ENCODE measurements at places on chromosomes 16 and 17. TPM values are rescaled to one million over a fixed set of nuclear protein-coding genes. Genes with fewer than 3 reads are reported as not detected.

DNA sequence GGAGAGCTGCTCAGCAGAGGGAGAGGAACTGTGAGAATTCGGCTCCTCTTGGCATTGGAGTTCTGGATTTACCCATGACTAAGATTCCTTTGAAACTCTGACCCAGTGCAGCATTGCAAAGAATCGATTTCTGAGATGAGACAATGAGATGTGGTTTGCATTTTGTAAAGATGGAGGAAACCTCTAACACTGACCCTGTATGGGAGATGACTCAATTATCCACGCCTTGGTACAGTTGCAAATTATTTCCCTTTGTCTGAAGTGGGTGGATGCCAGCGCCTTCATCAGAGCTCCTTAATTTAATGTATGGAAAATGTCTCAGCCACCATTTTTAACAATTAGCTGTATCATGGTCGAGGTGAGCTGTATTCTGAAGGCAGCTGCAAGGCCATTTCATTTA is 53.4 kb downstream of the NUP93 start:
- no peak for DNase-seq

GRCh38 chr17:4597975-4598374 is 13.6 kb downstream of the SMTNL2 start:
- DNase-seq, result no peak

DNA sequence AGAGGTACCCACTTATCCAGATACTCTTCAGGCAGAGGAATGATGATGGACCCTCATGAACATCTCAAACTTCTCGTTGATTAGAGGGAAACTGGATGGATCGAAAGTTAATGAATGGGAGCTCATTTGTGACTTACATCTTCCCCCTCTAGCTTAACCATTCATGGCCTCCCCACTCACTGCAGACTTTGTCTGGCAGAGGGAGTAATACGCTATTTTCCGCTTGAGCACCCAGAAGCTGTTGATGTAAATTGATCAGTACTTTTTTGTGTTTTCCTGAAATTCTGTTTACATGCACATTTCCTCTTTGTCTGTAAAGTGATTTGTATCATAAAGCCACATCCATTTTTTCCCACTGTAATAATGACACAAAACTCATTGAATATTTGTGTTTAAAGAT is 239.1 kb upstream of the RBFOX1 start:
- no peak for DNase-seq

DNA sequence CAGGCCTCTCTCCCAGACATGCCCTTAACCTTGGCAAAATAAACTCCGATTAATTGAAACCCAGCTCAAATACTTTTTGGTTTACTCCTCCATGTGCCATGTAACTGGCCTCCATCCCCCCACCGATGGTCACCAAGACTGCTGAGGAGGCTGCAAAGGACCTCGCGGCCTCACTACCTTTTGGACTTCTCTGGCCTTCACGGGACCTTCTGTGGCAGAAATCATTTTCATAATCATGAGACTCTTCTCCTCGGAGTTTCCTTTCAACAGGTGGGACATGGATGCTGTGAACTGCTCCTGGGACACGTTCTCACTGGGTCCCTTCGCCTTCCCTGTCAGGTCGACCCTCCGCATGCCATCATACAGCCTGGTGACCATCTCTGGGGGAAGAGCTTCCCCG is 9.0 kb downstream of the MEAK7 start:
- no peak for DNase-seq

- DNase-seq, result no peak
These were observed 920 bp upstream of the ZCCHC14 start for GRCh38 chr16:87493608-87494280.

- DNase-seq, result no peak
These were observed 5.0 kb downstream of the CCDC47 start for GRCh38 chr17:63768433-63768832.

SERPINF2 gene
- 2.0 TPM for total RNA-seq

ZNF778 gene
- total RNA-seq, result 23.8 TPM

GPRC5C gene
- not detected for total RNA-seq
